ENCODE measurements at places on chromosomes 4 and X. TPM values are rescaled to one million over a fixed set of nuclear protein-coding genes. Genes with fewer than 3 reads are reported as not detected.

GRCh38 chrX:49627086-49627777, 28.4 kb downstream of the GAGE1 start:
- no peak for DNase-seq

Gene PDGFRA
- total RNA-seq: 138 TPM

Gene AFP
- total RNA-seq: not detected

DNA sequence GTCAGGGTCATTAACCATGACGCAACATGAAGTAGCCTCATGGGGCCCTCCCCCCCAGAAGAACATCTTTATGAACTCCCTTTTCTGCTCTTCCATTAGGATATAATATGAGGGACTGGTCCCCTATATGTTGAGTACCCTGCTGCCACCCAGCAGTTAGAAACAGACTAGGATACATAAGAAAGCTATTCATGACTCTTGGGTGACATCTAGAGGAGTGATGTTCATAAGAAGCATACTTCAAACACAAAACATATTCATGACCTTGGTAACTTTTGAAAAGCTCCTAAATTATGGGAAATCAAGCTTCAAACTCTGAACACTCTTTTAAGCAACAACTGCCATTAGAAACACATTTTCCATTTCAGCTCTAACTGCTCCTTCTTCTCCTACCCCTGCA, 155.2 kb upstream of the SPIN4 start:
- peak; percentile 45 for DNase-seq

DNA sequence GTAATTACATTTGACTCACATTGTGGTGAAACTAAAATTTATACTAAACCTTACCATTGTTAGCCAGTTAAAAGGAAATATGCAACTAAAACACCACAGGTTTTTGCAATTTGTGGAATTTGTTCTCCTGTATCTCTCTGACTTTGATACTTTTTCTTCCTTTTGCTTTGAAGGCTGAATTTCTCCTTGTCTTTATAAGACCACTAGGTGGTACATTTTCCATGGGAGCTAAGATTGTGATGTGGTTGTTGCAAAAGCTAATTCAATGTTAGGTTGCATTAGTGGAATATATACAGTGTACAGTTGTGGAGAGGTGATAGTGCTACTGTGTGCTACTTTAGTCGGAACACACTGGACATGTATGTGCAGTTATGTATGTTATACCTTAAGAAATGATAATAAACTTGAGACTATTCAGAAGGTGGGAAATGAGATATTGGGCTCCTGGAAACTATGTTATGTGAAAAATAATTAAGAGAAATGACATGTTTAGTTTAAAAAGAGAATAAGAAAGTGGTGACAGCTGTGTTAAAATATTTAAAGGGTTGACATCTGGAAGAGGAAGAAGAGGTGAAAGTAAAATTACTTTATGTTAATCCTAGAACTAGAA, 70.3 kb downstream of the ARL9 start:
- peak; percentile 57 for DNase-seq

Gene MAGEA2B
- not detected for total RNA-seq

Gene VCX
- total RNA-seq: not detected

- DNase-seq: no peak
Observed at GRCh38 chrX:10165580-10166247, 8.9 kb downstream of the CLCN4 start.
